ENCODE measurements at places on chromosomes 3 and 15.

GRCh38 chr3:76387000-76387399 lies 601.7 kb upstream of the ZNF717 start:
- no peak for DNase-seq

DNA sequence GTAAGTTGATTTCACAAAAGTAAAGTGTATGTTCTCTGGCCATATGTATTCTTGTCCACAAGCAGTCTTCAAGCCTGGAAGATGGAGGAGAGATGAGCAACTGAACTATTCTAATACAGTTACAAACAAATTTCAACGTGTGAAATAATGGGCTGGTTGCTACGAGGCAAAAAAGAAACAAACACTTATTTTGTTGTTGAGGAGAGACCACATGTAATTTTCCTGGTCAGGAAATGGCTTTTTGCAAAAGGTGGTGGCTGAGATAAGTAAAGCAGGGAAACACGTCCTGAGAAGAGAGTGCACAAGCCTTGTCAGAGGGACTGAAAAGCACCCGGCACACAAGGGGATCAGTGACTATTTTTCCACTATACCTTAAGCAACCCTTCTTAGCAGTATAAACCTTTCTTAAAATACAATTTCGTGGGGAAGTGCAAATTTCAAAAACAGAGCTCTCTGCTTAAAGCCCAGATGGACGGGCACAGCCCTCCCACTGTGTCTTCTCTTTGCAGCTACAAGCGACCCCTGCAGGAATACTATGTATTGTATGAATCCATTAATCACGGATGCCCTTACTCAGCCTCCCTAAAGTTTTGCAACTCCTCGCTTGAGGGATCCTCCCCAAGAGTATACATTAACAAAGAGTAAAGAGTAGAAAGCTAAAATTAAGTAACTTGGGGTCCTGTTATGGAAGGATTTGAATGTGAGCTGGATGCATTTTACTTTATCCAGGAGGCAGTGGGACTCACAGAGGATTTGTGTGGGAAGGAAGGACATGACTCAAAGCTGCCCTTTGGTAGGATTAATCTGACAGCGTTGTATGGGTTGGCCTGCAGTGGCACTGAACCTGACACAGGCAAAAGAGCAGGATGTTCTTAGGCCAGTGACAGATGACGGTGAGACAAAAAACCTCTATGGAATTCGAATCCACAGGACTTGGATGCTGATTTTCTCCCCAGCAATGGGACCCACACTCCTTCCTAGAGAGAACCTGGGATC lies 253.7 kb downstream of the IL5RA start:
- no peak for DNase-seq

DNA sequence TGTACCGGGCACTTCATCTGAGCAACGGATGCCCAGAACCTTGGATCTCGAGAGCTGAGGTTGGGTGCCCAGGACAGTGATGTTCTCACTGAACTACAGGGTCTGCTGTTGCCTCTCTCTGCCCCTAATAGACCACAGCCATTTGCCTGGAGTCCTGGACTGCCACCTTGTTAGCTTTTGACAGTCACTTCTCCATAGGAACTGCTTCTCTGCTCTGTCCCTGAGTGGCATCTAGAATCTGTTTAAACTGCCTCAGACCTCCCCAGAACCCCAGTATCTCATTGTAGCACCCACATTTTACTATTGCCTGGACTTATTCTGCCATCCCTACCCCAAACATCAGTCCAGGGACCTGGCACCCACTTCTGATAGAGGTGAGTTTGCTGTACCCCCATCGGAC lies 194.4 kb downstream of the SLCO3A1 start:
- no peak for DNase-seq

DNA sequence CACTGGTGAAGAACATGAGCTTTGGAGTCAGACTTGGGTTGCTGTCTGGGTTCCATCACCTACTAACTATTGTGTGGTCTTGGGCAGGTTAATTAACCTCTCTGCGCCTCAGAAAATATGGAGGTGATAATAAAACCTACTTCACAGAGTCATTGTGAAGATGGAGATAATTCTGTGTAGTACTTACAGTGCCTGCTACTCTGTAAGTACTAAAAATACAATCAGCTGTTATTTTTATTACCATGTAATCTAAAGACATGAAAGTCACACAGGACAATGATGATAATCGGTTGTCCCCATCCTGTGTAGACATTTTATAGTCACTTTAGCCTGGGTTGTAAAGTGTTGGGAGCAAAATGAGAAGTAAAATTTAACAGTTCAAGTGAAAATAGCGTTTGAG lies 334.1 kb downstream of the THSD4 start:
- no peak for DNase-seq

- DNase-seq = no peak
Measured at GRCh38 chr3:181572432-181572831, 139.3 kb upstream of the SOX2 start.
